ENCODE measurements at places on chromosomes 2 and 18. TPM values are rescaled to one million over a fixed set of nuclear protein-coding genes. Genes with fewer than 3 reads are reported as not detected.

NCKAP5 gene
- total RNA-seq = 11.5 TPM

EMILIN2 gene
- total RNA-seq = 1.8 TPM

FOXD4L1 gene
- total RNA-seq = 0.69 TPM

ASB1 gene
- 22.6 TPM for total RNA-seq

ITGB6 gene
- 0.92 TPM for total RNA-seq

IL1A gene
- 0.92 TPM for total RNA-seq

SP140 gene
- total RNA-seq = 2.1 TPM

ITGA4 gene
- 5.3 TPM for total RNA-seq

NRP2 gene
- 67.8 TPM for total RNA-seq

ZNF804A gene
- 16.8 TPM for total RNA-seq

TNFAIP6 gene
- total RNA-seq = 1.2 TPM

ALPG gene
- total RNA-seq = not detected

RGPD8 gene
- total RNA-seq = 42.9 TPM

SNORC gene
- total RNA-seq = 4.6 TPM

CRYGD gene
- total RNA-seq = 3.7 TPM

C1QL2 gene
- 2.3 TPM for total RNA-seq

CREB1 gene
- total RNA-seq = 86.0 TPM

CRIM1 gene
- 62.7 TPM for total RNA-seq

LOXL3 gene
- 6.7 TPM for total RNA-seq

TACR1 gene
- 7.4 TPM for total RNA-seq

SPP2 gene
- total RNA-seq = not detected

REG3G gene
- not detected for total RNA-seq

SANBR gene
- 87.2 TPM for total RNA-seq

RBKS gene
- 4.6 TPM for total RNA-seq

MEP1B gene
- total RNA-seq = 0.23 TPM

CTNNA2 gene
- total RNA-seq = 291 TPM

KCNIP3 gene
- 12.7 TPM for total RNA-seq

SLC4A5 gene
- 3.2 TPM for total RNA-seq

C2orf69 gene
- 34.8 TPM for total RNA-seq

SMAD7 gene
- total RNA-seq = 21.9 TPM
